Stimulated activated CD4-positive, alpha-beta T cell treated with anti-CD3 and anti-CD28 coated beads, Interleukin-15, amount 100 ng/mL, for 24 hours (primary cell): ENCODE measurements at places on chromosomes 5 and 9.
A peak's percentile ranks its signal among the peaks of the same experiment; 100 is the strongest.

DNA sequence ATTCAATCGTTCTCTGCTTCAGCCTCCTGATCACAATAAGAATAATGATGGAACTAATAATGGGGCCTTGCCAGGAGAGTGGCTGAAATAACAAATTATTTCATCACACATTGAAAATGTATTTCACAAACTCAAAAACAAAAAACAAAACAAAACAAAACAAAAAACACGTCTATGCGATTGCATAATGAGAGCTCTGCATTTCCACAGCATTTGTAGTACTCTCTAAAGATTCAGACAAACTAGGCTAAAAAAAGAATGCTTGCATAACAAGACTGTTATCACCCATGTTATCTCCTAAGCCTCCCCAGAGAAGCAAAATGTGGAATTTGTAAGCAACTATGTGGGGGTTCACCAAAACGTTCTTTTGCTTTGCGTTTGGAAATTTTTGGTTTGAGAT lies 48.1 kb downstream of the PRELID2 start:
- no peak for DNase-seq

DNA sequence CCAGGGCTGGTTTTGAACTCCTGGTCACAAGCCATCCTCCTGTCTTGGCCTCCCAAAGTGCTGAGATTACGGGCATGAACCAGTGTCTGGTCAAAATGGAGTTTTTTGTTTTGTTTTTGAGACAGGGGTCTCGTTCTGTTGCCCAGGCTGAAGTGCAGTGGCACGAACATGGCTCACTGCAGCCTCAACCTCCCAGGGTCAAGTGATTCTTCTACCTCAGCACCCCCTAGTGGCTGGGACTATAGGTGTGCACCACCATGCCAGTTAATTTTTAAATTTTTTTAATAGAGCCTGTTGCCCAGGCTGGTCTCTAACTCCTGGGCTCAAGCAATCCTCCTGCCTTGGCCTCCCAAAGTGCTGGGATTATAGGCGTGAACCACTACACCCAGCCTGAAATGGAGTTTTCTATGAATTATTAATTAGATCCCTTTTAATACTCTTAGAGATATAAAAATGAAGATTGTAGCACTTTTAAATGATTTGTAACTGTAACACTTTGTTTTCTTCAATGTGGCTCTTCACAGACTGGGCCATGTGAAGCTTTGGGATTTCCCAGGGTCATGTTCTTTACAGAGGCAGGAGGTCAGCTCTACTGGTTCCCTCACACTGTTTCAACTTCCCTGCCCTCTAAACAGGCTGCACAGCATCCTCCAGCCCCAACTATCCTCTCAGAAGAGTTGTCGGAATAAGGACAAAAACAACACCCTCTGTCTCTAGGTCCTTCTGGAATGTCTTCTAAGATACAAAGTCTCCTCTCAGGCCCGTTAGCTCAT lies 32.7 kb upstream of the SPARC start:
- peak; percentile 45 for DNase-seq

GRCh38 chr9:89740722-89741121 lies 135.9 kb downstream of the GADD45G start:
- peak; percentile 65 for DNase-seq

GRCh38 chr9:122251351-122251750 lies 13.3 kb downstream of the RBM18 start:
- DNase-seq = no peak
